Effector CD4-positive, alpha-beta T cell (primary cell): ENCODE measurements at places on chromosomes 5 and 9.

DNA sequence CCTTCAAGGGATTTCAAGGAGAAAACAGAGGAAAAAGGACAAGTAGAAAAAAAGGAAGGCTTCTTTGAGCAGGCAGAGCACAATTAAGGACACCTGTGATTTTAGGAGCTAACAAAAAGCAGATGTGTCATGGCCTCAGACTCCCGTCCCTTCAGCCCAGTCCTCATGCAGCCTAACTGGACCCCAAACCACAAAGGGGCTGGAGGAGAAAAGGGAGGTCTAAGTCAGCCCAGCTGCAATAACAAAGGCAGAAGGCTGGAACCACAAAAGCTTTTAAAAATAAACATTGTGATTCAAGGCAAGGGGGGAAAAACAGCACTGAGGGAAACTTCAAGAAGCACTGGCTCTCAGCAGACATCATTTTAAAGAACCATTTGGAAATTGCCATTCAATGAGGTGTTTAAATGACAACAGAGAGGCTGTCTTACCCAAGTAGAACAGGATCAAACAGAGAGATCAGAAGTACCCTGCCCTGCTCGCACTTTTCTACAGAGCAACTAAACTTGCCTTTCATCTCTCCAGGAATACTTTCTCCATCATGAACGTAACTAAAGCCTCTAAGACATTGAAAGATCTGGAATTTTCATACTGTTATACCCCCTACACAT lies 89.3 kb downstream of the SEMA5A start:
- no peak for DNase-seq

GRCh38 chr5:108869066-108869465 lies 121.4 kb downstream of the FER start:
- no peak for DNase-seq

DNA sequence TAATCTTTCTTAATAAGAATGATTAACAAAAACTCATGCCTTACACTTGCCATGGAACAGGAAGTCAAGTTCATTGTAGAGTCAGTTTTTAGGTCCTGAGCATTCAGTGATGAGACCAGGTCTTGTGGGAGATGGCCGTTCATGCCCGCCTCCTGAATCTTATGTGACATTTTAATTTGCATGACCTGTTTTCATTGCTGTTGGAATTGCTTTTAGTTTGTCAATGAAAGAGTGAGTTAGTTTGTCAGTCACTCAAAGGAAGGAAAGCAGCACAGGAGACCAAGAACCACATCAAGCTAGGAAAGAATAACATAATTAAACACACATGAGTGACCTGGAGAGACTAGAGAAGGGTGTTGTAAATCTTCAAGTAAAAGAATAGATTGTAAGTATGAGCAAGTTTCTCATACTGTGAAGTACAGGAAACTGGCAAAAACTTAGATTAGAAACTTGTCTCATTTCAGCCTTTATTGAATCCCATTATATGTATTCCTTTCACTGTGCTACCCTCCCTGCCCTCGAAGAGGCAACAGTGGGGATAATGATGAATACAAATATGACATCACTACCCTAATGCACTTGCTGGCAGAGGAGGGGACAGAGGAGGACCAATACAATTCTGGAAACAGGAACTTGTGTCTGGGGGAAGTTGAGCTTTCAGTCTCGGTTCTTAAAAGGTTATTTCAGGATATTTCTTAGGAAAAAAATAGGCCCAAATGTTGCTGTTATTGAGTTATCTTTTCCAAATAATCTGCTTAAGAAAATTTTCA lies 64.3 kb upstream of the C6 start:
- no peak for DNase-seq

- no peak for DNase-seq
These were observed 45.8 kb downstream of the KIAA1958 start for GRCh38 chr9:112532427-112532826.

DNA sequence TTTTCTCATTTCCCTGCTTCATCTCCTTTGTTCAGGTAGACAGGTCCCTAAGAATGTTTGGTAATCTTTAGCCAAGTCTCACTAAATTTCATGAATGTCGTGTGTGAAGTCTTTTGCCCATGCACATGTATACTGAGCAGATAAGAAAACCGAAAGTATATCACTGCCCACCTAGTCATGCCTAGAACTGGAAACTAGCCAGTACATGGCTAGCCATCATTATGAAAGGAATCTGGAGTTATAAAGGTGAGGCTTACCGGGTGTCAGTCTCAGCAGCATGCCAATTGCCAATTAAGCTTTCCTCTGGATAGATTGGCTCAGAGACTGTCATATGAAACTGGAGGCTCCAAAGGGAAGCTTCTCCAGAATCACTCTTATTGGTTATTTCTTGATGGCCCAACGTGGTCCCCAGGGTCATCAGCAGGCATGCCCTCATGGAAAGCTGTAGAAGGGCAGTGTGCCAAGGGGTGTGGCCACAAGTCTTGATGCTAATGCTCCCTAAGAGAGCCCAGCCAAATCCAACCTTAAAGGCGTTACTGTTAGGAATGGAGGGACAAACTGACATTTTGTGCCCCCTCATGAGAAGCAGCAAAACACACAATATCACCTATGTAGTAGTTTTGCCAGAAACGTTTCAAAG lies 307.3 kb upstream of the PIK3R1 start:
- DNase-seq = no peak

GRCh38 chr5:17190242-17190778 lies 27.1 kb upstream of the BASP1 start:
- DNase-seq = no peak

DNA sequence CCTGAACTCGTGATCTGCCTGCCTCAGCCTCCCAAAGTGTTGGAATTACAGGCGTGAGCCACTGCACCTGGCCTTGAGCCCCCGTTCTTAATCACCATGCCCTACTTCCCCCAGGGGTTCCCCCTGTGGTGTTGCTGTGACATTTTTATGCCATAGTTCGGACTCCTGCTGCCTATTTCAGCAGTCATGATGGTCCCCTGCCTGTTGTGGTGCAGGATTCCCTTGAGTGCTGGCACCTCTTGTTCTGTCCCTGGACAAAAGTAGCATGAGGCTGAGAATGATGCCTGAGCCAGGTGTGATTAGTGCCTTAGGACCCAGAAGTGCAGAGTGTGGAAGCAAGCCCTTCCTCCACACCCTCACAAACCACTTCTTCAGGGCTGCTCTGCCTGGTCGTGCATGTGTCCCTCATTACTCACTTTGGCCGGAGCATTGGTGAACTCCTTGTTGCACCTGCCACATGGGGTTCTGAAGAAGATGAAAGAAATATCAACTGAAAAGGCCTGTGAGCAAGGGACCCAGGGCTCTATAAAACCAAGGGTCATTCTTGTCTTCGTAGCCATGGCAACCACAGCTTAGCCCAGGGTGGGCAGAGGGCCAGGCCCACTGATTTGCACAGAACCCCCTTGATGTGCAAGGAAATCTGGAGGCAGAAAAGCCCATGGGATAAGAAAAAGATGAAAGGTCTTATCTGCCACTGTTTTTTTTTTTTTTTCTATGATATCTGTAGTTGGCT lies 228.0 kb downstream of the NTRK2 start:
- DNase-seq = no peak

- no peak for DNase-seq
These were observed 19.7 kb upstream of the MLLT3 start for GRCh38 chr9:20642045-20642444.

GRCh38 chr9:120619751-120620655 lies 40.0 kb upstream of the CDK5RAP2 start:
- peak; percentile 35 for DNase-seq

- DNase-seq = no peak
These were observed 52.1 kb downstream of the STRBP start for GRCh38 chr9:123216251-123216797.

GRCh38 chr9:3205421-3206095 lies 320.2 kb downstream of the RFX3 start:
- DNase-seq = no peak

GRCh38 chr9:5510989-5511388 lies 658 bp downstream of the PDCD1LG2 start:
- no peak for DNase-seq

GRCh38 chr9:128149951-128150593 lies 819 bp downstream of the LCN2 start:
- DNase-seq = no peak

DNA sequence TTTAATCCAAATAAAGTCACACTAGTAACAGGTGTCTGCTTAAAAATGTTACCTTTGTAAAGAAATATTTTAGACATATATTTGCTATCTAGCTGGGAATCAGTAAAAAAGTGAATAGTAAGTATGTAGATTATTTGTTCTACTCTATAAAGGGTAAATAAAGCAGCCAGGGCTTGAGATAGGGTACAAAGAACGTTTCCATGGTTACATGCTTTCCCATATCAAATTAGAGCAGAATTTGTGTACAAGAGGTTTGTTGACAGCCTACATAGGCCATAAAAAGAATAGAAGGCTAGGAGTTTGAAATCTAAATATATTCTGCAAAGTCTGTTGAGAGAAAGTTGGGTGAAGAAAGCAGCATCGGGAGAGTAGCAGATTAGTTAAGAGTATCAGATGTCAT lies 160.9 kb upstream of the POU5F2 start:
- DNase-seq = no peak

GRCh38 chr5:14155075-14155474 lies 11.9 kb downstream of the TRIO start:
- no peak for DNase-seq

GRCh38 chr9:105850852-105851500 lies 156.6 kb downstream of the TMEM38B start:
- DNase-seq = no peak

GRCh38 chr5:35861718-35862117 lies 5.0 kb downstream of the IL7R start:
- DNase-seq = no peak

- no peak for DNase-seq
These were observed 104.0 kb downstream of the PLCXD3 start for GRCh38 chr5:41406424-41406823.

DNA sequence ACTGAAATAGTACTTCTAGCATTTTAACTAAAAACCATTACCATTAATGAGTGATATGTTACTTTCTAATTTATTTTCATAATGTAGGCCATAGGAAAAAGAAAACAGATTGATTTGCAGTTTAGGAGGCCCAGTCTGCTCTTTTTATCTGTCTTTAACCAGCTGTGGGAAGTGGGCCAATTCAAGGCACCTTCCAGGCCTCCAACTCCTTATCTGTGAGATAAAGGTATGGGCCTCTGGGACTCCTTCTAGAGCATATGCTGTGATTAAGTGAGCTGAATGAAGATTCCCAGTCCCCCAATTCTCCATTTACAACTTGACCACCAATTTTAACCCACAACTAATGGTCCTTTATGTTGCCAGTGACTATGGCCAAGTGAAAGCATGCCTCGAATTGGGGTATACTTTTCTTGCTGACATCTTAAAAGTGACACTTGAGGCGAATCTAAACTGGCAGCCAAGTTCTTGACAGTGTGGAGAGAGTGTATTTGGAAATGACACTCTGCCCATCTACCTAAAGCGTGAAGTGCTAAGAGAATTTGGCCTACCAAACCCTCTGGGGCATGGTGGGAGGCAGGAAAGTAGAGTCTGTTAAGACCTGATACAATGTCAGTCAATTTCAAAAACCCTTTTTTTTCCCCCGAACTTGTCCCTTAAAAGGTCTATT lies 88.3 kb downstream of the PIK3R1 start:
- DNase-seq = no peak

- no peak for DNase-seq
These were observed 183.2 kb upstream of the POU5F2 start for GRCh38 chr5:93924628-93925027.

DNA sequence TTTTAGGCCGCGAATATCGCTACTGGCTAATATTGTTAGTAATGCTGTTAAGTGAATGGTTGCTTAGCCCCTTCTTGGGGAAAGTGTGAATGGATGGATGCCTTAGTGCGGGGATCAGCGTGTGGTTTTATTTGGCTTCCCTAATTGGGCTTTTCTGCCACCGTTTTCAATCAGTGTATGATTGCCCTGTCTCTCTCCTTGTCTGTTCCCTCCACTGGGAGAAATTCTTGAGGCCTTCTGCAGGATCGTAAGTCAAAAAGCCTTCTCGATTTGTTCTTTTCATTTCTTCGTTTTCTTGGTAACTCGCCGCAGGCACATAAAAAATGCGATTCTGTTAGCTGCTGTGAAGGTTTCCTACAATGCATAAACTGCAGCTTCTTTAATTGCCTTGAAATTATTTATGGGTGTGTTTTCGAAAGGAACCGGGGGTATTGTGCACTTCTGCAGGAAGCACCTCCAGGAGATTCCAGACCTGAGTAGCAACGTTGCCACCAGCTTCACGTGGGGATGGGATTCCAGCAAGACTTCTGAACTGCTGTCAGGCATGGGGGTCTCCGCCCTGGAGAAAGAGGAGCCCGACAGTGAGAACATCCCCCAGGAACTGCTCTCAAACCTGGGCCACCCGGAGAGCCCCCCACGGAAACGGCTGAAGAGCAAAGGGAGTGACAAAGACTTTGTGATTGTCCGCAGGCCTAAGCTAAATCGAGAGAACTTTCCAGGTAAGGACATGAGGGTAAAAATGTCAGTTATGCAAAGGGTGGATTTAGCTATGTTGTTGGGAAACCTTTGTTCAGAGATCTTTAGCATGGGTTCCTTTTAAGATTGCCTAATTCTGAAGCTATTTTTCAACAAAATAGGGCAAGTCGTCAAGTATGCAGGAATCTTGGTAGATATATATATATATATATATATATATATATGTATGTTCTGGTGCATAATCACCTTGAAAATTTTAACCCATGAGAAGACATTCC lies 700 bp downstream of the SKP2 start:
- DNase-seq = no peak

- no peak for DNase-seq
These were observed 217.2 kb downstream of the MEF2C start for GRCh38 chr5:88665750-88666215.

- DNase-seq = no peak
These were observed 506.9 kb downstream of the ZNF608 start for GRCh38 chr5:124239572-124239971.

GRCh38 chr5:134758176-134758503 lies 439 bp upstream of the DDX46 start:
- no peak for DNase-seq

DNA sequence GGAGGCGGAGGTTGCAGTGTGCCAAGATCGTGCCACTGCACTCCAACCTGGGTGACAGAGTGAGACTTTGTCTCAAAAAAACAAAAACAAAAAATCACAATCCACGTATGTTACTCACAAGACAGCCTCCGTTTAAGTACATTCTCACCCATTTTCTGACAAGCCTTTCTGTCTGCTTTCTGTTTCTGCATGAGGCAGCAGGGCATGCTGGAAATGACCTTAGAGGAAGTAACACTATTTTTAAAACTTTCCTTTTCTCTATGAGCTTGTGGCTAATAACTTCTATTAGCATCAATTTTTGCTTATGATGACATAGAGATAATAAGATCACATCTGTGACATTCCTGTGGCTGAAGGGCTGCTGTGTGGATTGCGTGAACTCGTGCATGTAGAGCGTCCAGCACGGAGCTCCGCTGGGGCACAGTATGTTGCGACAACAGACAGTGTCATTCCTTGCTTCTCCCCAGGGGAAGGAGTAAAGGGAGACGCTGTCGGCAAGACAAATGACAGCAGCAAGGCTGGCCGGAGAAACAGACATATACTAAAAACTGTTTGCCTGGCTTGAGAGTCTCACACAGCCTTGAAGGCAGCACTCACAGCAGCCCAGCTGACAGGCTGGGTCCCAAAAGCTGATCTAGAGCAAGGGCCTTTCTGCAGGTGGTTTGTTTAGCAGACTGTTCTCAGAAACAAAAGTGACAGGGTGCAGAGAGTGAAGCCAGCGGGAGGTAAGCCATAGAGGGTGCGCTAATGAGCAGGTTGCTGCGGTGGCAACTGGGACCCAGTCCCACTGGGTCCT lies 1.6 kb downstream of the BTNL3 start:
- no peak for DNase-seq
